Stimulated activated CD8-positive, alpha-beta memory T cell treated with anti-CD3 and anti-CD28 coated beads, Interleukin-7, amount 100 ng/mL, for 1 hour (primary cell): ENCODE measurements at places on chromosomes 4 and X.

DNA sequence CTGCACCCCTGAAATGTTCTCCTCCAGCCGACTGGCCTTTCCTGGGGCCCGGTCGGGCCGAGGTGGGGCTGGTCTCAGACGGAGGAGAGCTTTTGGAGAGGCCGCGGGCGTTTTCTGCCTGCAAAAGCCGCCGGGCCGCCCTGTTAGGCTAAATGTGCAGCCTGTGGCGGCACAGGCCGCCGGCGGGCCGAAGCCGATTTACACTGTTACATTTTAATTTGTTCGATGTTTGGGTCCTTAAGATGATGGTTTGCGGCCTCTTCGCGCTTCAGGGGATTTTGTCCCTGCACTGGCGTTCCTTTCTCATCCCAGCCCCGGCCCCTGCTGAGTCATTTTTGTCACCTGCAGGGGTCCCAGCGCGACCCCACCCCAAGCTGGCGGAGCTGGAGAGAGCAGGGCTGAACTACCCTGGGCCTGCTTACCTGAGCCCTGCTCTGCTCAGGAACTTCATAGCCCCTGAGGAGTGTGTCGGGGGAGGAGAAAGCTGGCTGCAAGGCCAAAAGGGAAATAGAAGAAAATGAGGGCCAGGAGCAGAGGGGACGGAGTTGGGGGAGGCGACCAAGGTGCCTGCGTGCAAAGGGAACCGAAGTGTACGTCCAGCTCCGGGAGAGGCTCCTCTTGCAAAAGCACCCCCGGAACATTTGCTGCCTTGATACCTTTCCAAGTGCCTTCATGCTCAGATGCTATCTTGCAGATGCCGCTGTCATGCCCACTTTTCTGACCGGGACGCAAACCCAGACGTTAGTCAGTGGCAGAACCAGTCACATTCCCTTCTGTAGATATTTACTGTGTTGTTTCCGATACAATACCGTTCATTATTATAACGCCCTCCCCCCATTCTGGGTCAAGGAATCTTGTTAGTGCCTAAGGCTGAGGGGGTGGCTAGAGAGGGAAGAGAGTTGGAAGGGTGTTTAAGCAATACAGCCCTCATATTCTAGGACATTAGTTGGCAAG lies 977 bp upstream of the RBBP7 start:
- no peak for DNase-seq

GRCh38 chr4:136150046-136150445 lies 1382.2 kb downstream of the PCDH18 start:
- DNase-seq: no peak

DNA sequence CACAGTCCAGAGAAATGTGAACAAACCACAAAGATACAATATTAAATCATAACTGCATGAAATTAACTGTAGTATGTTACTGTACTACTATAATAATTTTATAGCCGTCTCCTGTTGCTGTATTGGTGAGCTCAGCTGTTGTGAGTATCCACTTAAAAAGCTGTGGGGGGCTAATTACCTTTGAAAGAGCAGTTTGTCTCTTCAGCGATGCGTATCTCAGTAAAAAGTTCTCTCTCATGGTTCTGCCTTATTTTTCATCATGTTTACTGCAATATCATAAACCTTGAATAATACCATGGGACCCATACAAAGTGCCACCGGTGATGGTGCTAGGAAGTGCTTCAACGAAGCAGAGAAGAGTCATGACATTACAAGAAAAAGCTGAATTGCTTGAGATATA lies 8.4 kb upstream of the MSMO1 start:
- DNase-seq: no peak

- DNase-seq: no peak
Observed at GRCh38 chrX:43976205-43976604, 3.0 kb upstream of the NDP start.

DNA sequence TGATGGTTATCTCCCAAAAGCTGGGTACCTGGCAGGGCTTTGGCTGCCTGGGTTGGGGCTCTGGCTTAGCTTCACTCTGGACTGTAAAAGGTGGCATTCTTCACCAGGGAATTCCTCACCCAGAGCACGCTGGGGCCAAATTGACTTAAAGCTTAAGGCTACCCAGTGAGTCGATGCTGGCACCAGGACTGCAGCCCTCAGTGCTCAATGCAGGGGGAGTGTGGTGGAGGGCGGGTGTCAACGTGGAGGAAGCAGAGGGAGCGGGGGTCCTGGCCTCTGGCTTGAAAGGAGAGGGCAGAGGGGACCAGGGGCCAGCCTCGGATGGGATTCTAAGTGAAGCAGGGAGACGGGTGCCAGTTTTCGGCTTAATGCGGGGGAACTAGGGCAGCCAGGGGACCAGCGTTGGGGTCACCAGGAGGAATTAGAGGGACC lies 446 bp upstream of the FAM50A start:
- DNase-seq: no peak

- no peak for DNase-seq
Observed at GRCh38 chrX:52341493-52341892, 27.3 kb upstream of the XAGE2 start.

DNA sequence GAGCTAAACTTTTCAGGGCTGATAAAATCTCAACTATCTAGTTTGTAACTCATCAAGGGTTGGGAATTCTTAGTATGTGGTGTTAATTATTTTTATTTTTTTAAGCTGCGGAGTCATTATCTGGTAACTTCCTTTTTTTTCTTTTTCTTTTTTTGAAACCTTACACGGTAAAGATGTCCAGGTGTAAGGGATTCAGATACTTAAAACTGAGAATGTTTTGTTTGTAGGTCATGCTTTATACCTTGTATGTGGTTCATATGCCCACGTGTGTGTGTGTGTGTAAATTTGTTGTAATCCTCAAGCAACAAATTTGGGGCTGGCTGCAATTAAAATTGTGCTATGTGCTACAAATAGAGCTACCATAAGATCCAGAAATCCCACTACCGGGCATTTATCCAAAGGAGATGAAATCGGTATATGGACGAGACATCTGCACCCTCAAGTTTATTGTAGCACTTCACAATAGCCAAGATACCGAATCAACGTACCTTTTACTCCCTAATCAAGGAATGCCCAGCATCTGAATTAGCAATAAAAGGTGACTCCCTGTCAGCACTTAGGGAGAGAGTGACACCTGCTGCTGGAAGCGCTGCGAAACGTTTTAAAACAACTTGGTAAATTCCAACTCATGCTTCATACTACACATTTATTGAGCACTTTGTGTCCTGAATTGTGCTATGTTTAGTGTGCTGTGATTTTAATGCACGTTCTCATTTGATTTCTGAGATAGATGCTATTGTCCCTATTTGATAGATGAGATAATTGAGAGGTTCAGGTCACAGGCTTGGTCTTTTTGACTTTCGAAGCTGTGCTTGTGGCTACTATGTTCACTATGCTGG lies 16.1 kb downstream of the MSMO1 start:
- no peak for DNase-seq

DNA sequence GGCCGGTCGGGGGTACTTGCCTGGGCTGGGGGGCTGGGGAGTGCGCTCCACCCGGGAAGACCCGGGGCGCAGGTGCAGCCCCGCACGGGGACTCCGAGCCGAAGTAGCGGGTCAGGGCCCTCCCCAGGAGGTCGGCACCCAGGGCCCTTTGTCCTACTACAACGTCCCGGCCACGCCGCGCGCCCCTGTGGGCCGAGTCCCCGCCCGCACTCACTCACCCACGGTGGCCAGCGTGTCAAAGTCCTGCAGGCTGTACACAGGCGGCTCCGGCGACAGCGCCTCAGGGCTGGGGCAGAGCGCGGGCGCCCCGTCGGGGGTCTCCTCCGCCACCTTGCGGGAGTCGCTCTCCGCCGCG lies 602 bp downstream of the PRKX start:
- no peak for DNase-seq

GRCh38 chr4:84924434-84924833 lies 42.1 kb downstream of the WDFY3 start:
- no peak for DNase-seq

GRCh38 chrX:15314472-15314871 lies 968 bp downstream of the ASB11 start:
- DNase-seq: no peak

GRCh38 chr4:138178566-138178965 lies 63.6 kb downstream of the SLC7A11 start:
- DNase-seq: no peak

DNA sequence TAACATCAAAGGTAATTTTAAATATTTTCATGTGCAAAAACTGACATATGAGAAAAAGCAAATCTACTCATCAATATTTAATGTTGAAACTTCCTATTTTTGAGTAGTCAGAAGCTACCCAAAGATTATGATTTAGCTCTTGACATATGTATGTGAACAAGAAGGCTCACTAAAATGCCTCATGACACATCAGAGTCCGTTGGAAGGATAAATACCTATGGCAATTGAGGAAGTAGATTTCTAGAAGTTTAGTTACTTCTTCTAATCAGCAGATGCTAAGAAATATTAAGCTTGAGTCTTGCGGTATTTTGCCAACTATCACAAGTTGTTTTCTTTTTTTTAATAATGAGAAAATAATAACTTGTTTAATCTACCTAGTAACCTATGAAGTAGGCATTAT lies 55.3 kb downstream of the MSL3 start:
- DNase-seq: no peak

DNA sequence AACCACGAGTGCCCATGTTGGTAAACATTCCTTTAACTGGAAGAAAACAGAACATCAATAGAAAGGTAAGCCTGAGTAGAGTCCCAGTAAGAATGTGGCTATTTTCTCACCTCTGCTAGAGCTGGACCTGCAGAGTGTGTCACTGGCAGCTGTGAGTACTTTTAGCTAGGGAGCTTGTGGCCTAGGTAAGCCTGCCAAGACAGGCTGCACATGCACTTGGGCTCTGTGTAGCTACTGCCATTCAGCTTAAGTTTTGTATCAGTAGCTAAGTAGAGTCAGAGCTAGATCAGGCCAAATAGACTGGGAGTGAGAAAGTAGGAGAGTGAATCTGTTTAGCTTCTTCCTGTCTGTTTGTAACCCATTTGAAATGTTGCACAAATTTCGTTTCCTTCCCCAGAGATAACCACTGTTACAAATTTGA lies 35.3 kb downstream of the RBPJ start:
- DNase-seq: no peak

DNA sequence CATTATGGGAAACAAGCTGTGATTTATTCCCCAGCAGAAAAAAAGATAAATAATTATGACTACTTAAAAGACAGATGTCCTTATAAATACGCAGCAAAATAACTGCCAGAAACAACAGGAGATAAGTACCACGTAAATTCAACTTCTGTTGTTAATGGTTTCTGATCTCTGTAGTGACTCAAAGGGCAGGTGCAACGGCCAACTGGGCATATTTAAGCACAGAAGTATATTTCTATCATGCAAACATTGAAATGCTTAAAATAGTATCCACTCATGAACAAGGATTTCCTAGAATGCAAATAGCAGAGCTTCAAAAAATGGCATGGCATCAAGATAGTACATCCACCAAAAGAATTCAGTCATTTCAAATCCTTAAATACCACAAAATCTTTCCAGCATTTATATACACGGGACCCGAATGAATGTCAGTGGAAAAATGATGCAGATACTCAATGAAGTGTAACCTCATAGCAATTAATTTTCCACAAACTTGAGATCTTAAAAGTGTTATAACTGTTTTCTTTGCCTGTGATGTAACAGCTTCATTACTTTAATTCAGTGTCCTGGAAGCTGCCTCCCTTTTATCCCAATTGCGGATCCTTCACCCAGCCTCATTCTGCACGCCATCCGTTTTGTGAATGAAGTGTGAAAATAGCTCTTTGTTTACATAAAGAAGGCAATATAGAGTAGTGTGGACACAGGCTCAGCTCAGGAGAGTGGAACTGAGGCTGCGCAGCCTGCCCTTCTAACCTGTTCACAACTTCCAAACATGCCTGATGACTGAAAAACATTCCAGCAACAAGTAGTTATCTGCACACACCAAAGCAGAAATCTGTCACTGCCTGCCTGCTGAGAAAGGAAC lies 10.2 kb downstream of the PDGFC start:
- DNase-seq: no peak

DNA sequence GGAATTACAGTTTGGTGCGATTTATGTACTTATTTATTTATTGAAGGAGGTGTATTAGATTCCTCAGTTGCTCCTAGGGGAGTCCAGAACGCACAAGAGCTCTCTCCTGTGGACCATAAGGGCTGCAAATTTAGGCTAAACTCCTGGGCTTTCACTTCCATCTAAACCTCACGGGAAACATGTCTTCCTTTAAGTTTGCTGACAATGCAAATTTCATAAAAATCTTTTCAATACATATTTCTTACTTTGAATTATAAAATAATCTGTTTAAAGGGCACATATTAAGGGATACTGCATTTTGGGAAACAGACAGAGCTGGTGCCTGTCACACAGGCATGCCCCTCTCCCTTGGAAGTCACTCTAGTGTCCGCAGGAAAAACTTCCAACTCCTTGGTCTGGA lies 438.0 kb upstream of the CPEB2 start:
- no peak for DNase-seq

DNA sequence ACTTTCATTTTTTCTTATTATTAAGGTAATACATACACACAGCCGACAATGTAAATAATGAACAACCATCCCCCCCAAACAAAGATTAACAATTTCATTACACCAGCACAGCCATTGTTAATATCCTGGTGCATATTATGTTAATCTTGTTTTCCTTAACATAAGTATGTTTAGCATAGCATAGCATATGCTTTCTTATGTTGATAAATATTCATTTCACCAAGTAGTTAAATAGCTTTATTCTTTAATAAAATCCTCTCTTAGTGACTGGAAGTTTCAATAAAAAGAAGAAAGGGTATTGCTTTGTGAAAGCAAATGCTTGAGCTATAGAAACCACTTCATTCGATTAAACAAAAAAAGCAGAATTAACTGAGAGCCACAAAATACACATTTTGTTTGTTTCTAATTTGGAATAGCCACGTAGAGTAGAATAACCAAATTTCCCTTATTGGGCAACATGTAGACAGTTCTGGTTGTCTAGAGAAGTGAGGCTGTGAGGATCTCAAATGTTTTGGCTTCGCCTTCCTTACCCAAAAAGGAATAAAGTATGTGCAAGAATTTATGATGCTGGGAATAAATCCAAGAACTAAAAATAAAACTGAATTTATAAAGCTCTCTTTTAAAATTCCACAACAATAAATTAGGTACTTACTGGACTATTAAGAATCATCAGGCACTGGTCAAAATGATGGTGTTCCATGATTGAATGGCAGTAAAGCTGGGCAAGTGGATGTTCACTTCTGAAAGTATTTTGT lies 118.0 kb downstream of the PDE5A start:
- DNase-seq: no peak

- no peak for DNase-seq
Observed at GRCh38 chr4:3531318-3531878, 824 bp downstream of the LRPAP1 start.

- DNase-seq: no peak
Observed at GRCh38 chr4:48361012-48361400, 19.7 kb downstream of the SLAIN2 start.
